ENCODE measurements at places on chromosomes 2 and 18.

GRCh38 chr18:63402246-63403162, 19.8 kb downstream of the VPS4B start:
- DNase-seq: no peak

GRCh38 chr2:223797037-223797436, 40.3 kb downstream of the AP1S3 start:
- DNase-seq: no peak

DNA sequence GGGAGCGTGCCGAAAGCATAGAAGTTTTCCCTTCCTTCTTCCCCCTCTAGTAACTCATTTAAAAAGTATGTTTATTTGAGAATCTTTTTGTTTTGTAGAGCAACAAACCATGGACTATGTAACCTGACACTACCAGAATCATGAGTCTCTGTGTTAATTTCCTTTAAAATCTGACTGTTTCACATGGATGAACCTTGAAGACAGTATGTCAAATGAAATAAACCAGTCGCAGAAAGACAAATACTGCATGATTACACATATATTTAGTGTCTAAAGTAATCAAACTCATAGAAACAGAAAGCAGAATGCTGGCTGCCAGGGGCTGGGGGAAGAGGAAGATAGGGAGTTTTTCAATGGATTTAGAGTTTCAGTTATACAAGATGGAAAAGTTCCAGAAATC, 32.3 kb downstream of the PTPN2 start:
- DNase-seq: no peak

GRCh38 chr2:33137331-33137730, 190.6 kb downstream of the LTBP1 start:
- no peak for DNase-seq

- DNase-seq: no peak
Measured at GRCh38 chr18:49874238-49874637, 60.9 kb upstream of the ACAA2 start.
